ENCODE measurements at places on chromosomes 6 and 20. TPM values are rescaled to one million over a fixed set of nuclear protein-coding genes. Genes with fewer than 3 reads are reported as not detected.

- no peak for DNase-seq
These were observed 9.5 kb downstream of the DAAM2 start for GRCh38 chr6:39801456-39802251.

- no peak for DNase-seq
These were observed 272.4 kb upstream of the MARCKS start for GRCh38 chr6:113584767-113585166.

GRCh38 chr20:53853111-53853713 is 217.2 kb downstream of the BCAS1 start:
- DNase-seq: no peak

- DNase-seq: peak; percentile 45
These were observed 54.5 kb downstream of the IPCEF1 start for GRCh38 chr6:154301839-154302752.

DNA sequence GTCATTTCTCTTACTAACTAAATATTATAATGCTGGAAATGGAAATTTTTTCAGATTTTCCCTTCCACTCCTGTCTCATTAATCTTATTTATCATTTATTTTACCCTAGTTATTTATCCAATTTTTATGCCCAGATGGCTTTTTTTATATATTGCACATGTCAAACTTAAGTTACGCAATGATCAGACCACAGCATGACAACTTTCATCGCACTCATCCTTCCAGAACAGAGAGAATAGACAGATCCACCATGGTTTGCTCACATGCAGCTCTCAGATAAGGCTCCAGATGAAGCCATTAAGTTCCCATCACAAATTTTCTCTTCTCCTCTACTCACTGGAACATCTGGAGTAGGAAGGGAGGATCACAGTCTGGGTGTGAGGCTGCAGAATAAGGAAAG is 48.7 kb downstream of the MAP7 start:
- no peak for DNase-seq

The RCAN2 gene
- total RNA-seq: 5.5 TPM

The RPRD1B gene
- 9.3 TPM for total RNA-seq

The FAXC gene
- 22.3 TPM for total RNA-seq

The PLCB1 gene
- 11.8 TPM for total RNA-seq

The HLA-DOB gene
- total RNA-seq: 1.8 TPM

The MRAP2 gene
- total RNA-seq: 3.1 TPM
